GM13977 (cell line): ENCODE measurements at places on chromosomes 11 and 22.
A peak's percentile ranks its signal among the peaks of the same experiment; 100 is the strongest.

DNA sequence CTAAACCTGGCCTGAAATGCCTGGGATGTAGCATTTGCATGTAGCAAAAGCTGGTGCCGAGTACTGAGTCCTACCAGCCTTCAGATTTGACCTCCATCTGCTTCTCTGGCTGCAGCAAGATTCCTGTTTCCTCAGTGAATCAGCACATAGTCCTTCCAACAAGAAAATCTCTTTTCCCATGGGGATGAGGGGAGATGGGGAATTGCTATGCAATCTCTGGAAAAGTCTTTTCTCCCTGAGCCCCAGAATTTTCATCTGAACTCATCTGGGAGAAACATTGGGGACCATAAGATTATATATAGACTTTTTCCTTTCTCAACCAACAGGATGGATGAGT is 32.0 kb upstream of the YWHAH start:
- DNase-seq: no peak

DNA sequence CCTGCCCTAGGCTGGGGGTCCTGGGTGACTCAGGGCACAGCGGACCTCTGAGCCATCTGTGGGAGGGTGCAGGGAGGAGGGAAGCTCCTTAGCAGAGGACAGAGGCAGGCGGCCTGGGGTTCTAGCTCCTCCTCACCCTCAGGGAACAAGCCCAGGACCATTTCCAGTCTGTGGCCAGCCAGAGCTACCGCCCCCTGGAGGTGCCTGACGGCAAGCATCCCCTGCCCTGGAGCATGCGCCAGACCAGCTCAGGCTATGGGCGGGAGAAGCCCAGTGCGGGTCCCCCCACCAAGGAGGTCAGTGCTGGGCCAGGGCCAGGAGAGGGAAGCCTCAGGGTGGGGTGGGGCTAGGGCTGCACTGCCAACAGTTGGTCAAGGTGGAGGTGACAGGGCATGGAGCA is 26.0 kb upstream of the LRRC10B start:
- DNase-seq: no peak

- no peak for DNase-seq
Measured at GRCh38 chr11:14860511-14860910, 31.5 kb downstream of the CYP2R1 start.

GRCh38 chr11:111565114-111565720 is 24.7 kb downstream of the LAYN start:
- DNase-seq: peak; percentile 59

GRCh38 chr11:1333091-1333772 is 23.8 kb upstream of the TOLLIP start:
- DNase-seq: no peak

GRCh38 chr11:100827934-100828661 is 141.0 kb downstream of the ARHGAP42 start:
- DNase-seq: no peak

GRCh38 chr11:103284260-103284659 is 175.0 kb downstream of the DYNC2H1 start:
- DNase-seq: no peak

- no peak for DNase-seq
Measured at GRCh38 chr22:24053481-24054226, 42.5 kb downstream of the CABIN1 start.

- no peak for DNase-seq
Measured at GRCh38 chr11:19080579-19080993, 20.1 kb upstream of the MRGPRX2 start.

- no peak for DNase-seq
Measured at GRCh38 chr11:20308601-20309000, 54.9 kb upstream of the HTATIP2 start.

- no peak for DNase-seq
Measured at GRCh38 chr11:17774232-17775034, 39.9 kb downstream of the KCNC1 start.

- no peak for DNase-seq
Measured at GRCh38 chr11:93571612-93572011, 28.4 kb upstream of the SMCO4 start.

- DNase-seq: no peak
Measured at GRCh38 chr22:40423310-40423688, 52.9 kb downstream of the SGSM3 start.

GRCh38 chr22:32617903-32618302 is 143.3 kb downstream of the FBXO7 start:
- no peak for DNase-seq

DNA sequence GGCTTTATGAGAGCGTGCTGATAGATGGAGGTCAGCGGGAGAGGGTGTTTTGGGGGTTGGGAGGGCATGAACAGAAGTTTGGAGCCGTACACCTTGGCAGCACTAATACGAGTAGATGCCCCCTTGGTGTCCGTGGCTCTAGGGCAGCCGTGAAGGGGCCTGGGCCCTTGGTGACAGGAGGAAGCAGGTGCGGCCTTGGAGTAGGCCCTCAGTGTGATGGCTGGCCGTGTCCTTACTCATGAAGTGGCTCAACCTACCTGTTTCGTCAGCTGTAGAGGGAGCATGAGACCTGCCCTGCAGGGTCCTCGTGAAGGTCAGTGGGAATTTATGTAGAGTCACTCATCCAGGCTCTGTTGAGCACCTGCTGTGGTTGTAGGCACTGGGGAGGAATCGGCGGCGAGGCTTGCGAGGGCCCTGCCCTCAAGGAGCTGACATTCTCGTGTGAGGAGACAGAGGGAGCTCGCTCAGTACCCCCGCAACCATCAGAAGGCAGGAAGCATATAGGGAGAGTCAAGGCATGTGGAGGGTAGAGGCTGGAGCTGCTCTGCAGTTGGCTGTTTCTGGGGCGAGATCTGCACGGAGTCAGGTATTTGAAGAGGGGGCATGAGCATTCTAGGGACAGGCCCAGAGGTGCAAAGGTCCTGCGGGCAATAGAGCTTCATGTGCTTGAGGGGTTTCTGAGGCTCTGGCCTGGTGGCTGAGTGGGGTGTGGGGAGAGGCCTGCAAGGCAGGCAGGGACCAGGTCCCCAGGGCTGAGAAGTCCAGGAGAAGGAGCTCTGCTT is 39.6 kb downstream of the TBC1D22A start:
- DNase-seq: no peak

DNA sequence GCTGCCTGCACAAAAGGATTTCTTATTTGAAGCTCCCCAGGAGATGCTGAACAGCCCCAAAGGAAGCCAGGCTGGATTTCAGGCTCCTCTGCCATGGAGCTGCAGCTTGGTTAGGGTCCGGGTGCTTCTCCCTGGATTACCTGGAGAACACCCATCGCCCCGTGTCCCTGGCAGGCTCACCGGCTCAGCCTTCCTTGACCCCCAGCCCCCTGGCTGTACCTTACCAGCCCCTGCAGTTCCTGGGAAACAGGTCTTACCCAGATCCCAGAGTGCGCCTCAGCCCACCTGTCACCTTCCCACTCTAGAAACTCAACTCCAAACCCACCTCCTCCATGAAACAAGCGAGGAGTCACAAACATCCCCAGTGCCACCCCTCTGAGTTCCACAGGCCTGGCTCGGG is 45.3 kb upstream of the CD5 start:
- DNase-seq: no peak

GRCh38 chr11:121801781-121802180 is 314.2 kb downstream of the BLID start:
- DNase-seq: no peak

DNA sequence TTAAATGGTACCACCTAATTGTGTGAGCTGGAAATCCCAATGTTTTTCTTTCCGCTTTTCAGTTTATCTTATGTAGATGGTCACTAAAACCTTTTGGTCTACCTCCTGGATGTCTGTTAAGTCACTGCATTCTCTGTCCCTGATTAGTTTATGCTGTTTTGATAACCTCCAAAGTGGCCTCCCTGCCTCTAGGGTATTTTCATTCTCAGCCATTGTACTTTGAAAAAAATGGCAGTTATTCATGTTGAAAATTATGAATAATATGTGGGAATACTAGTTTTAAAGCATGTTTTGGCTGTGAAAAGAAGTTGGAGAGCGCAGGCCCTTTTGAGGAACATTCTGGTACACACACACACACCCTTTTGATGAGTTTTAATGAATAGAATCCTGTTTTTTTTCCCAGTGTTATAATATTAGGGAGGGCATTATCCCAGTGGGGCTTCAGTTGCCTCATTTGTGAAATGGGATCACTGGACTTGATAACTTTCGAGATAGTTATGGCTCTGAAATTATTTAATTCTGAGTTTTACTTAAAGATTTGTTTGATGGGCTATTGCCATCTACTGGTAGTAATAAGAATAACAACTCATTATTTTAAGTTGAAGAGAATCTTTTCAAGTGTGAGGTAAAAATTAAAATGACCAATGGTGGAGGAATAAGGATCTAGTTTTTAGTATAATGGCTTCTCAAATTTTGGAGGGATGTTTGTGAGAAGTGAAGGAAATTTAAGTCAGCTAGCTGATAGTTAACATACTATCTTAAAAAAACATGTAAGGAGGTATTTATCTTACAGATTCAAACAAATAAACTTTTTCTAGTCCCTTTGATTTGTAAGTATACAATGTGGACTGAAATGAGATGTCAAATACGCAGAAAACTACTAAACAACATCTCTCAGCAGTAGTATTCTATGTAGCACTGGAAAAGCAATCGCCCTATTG is 3.9 kb downstream of the FDX1 start:
- peak; percentile 46 for DNase-seq

DNA sequence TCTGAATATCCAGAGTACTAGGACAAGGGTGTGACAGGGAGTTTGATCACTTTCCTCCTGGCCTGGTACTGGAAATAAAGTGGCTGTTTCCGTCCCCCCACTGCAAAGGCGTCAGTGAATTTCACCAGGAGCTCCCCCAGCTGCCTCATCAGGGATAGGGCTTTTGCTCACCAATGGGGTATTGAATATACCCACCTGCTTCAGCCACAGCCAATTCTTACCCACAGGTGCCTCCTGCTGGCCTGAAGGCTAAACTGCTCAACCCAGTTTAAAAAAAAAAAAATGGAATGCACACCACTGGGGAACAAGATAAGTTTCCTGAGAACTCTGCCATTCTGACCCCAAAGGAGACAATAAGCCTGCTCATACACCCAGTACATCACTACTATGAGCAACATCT is 65.3 kb upstream of the MS4A8 start:
- peak; percentile 42 for DNase-seq

DNA sequence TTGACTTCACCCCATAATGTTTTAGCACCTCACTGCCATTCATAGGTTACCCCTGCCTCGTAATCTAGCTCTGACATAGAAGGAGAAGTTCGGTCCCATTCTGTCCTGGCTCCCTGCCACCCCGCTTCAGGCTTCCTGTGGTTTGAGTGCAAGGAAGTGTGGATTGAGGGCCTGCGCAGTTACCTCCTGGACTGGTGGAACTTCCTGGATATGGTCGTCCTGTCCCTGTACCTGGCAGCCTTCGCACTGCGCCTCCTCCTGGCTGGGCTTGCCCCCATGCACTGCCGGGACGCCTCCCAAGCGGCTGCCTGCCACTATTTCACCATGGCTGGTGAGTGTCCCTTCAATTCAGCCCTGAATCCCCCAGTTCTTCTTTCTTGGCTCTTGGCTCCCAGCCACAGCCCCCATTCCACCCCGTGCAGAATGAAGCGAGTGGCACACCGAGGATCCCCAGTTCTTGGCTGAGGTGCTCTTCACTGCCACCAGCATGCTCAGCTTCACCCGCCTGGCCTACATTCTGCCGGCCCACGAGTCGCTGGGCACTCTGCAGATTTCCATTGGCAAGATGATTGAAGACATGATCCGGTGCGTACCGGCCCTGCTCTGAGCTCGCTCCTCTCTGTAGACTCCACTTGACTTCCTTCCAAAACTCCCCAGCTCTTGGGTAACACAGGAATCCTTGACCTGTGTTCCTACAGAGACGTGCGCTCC is 15.4 kb downstream of the ART5 start:
- DNase-seq: no peak

GRCh38 chr11:72788241-72788640 is 5.6 kb downstream of the STARD10 start:
- DNase-seq: no peak

GRCh38 chr22:21585389-21585788 is 17.9 kb downstream of the UBE2L3 start:
- no peak for DNase-seq

- DNase-seq: no peak
Measured at GRCh38 chr11:126862664-126863243, 137.8 kb downstream of the KIRREL3 start.

GRCh38 chr11:39345834-39346442 is 2113.5 kb downstream of the LRRC4C start:
- DNase-seq: no peak

GRCh38 chr22:36862251-36863242 is 1.7 kb downstream of the NCF4 start:
- DNase-seq: peak; percentile 48

- no peak for DNase-seq
Measured at GRCh38 chr22:46513908-46514550, 23.4 kb downstream of the CELSR1 start.

GRCh38 chr11:84518631-84519183 is 1108.4 kb downstream of the DLG2 start:
- no peak for DNase-seq

DNA sequence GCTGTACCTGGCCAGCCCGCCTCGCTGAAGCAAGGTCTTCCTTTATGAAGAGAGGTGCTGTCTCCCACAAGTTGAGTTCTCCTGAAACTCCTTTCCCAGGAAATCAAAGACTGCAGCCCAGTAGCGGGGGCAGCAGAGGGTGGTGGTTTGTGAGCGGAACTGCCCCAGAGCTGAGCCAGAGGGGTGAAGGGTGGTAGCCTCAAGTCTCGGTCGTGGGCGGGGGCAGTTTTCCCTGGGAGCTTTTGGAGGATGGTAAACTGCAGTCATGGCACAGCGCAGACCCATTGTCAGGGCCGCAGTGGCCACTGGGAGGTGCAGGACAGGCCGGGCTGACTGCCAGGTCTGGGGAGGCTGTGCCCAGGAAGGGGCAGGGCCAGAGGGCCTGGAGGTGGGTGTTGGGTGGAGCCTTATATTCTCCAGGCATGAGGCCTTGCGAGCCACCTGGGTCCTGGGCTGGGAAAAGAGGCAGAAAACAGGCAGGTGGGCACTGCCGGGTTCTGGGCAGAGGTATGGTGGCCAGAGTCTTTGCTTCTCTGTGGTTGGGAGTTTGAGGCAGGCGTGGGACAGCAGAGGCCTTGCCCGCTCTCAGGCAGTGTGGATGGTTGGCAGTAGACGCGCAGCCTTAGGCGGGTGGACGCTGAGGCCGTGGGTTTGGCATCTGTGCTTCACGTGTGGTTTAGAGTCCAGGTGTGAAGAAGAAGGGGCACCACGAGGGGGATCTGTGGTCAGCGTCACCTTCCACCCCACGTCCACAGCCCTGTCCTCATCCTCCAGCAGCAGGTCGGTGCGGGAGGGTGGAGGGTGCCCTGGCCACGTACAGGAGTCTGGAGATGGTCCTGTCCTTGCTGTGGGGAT is 1176.4 kb downstream of the BRD1 start:
- DNase-seq: no peak

- DNase-seq: no peak
Measured at GRCh38 chr11:95341221-95341620, 110.2 kb upstream of the SESN3 start.

GRCh38 chr11:21411104-21411503 is 741.7 kb downstream of the NELL1 start:
- no peak for DNase-seq

GRCh38 chr11:76748948-76749347 is 34.2 kb upstream of the TSKU start:
- DNase-seq: no peak

DNA sequence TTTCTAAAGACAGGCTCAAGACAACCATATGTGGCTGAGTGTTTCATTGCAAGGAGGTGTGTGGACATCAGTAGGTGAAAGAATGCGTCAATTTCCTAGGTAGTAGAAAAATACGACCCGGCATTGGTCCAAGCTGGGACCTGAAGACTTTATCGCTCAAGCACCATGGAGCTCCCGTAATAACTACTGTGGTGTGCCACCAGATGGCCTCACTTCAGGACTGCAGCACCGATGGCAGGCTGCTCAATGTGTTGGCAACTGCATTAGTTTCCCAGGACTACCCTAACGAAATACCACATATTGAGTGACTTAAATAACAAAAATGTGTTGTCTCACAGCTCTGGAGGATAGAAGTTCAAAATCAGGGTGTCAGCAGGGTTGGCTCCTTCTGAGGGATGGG is 72.4 kb upstream of the FAT3 start:
- DNase-seq: no peak
